DND-41 (cell line): ENCODE measurements at places on chromosomes 12 and 14.

GRCh38 chr12:59494617-59495016, 101.2 kb upstream of the SLC16A7 start:
- no peak for DNase-seq

GRCh38 chr14:73784181-73784987, 67.2 kb upstream of the PTGR2 start:
- no peak for DNase-seq

GRCh38 chr14:98195256-98195655, 1076.7 kb downstream of the BCL11B start:
- DNase-seq, result no peak

DNA sequence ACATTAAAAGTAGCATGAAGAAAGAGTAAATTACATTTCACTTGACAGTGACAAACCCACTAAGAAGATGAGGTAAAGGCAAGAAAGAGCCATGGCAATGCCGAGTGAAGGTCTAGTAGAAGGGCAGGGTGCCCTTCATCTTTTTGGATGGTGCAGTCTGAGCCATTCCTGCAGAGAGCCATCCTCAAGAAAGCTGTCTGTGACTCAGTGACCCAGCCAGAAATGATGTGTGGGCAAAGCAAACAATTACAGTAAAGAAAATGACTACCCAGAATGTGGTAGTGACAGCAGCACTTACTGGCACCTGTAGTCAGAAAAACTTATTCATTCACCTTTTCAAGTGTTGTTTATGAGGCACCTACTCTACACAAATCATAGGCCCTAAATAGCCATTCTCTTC, 281.7 kb downstream of the DUSP6 start:
- no peak for DNase-seq

DNA sequence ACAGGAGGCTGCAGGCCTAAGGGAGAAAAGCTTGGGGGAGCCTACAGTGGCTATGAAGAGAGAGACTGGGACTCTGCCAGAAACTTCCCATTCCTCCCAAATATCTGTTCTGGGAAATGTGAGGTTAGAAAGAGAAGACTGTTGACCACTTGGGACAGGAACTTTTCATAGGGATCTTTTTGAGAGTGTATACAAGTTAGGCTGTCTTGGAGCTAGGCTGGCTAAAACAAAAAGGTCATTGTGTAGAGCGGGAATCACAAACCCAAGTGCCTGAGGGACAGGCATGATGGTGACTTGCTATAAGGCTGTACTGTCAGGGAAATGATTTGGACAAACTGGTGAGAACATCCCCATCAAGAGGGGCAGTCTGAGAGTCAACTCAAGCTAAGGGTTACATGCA, 175.1 kb downstream of the GRIP1 start:
- DNase-seq, result no peak

DNA sequence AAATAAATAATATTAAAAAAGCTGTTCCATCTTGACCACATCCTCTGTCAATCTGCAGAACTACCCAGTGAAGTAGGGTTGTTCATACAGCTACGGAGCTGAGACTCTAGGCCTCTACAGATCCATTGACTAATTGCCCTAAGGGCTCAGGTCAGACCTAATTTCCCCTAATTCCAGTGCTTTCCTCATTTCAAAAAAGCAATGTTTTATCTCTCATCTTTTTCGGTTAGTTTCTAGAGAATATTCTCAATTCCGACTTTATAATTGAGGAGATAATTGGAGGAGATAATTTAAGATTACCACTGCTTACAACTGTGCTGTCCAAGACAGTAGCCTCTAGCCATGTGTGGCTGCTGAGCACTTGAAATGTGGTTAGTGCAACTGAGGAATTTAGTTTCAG, 167.1 kb downstream of the KIF21A start:
- DNase-seq, result no peak

- DNase-seq, result no peak
Observed at GRCh38 chr12:131422744-131423143, 288.1 kb upstream of the SFSWAP start.

DNA sequence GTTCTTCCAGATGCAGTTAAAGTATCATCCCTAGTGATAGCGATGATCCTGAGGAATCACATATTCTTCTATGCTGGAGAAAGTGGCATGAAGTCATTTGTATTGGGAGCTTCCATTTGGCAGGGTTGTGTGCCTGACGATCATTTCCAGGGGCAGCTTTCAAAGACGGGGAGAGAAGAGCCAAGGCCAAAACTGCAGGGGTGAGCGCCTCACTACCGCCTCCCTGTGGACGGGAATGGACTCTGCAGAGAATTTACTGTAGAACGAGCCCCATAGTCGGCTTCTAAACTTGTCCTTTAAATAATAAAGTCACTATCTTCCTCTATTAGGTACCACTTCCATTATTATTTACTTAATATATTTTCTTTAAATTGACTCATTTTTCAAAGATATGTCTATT, 555.9 kb upstream of the TMEM132C start:
- DNase-seq, result no peak

GRCh38 chr12:32609966-32610365, 69.1 kb upstream of the DNM1L start:
- no peak for DNase-seq

DNA sequence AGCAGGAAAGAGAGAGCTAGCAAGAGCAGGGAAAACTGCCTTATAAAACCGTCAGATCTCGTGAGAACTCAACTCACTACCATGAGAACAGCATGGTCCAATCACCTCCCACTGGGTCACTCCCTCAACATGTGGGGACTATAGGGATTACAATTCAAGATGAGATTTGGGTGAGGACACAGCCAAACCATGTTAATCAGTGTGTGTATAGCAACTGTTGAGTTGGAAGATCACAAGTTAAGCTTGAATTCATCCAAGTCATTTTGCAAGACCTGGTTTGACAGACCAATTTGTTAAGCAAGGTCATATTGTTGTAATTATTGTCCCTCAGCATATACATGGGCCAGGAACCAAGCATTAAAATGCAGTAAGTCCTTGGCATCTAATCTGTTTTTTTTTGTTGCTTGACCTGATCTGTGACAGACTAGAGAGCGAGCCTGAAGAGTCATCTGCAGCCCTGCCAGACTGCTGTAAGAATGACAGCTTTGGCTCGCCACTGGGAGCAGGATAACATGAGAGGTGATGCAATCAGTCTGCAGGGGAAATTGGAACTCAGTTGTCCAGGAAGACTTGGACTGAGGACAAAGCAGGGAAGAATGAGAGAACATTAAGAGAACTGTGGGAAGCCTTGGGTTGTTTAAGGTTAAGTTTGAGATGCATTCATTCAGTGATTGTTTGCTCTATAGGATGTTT, 297.6 kb upstream of the SEL1L start:
- no peak for DNase-seq

DNA sequence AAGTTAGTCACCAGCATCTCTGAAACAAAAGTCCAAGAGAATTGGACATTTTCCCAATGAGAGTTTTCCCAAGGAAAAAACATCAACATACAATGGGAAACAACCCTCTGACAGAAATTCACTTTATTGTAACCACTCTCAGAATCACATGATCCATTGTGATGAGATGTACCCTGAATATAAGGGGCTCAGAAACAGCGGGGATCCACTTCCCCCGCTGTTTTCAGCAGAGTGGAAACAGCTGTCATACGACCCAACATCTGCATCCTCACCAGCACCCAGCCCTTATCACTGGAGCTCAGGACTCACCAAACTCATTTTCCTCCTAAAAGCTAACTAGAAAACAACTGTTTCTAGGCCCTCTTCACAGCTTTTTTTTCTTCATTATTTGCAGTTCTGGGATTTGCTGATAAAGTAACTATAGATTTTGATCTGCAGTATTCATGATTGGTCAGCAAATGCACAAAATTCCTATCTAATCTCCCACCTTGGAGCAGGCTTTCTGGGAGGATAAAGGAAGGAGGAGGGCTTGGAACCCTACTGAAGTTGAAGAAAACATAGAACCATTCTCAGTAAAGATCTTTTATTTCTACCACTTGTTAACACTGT, 31.3 kb downstream of the CORO1C start:
- DNase-seq, result no peak

DNA sequence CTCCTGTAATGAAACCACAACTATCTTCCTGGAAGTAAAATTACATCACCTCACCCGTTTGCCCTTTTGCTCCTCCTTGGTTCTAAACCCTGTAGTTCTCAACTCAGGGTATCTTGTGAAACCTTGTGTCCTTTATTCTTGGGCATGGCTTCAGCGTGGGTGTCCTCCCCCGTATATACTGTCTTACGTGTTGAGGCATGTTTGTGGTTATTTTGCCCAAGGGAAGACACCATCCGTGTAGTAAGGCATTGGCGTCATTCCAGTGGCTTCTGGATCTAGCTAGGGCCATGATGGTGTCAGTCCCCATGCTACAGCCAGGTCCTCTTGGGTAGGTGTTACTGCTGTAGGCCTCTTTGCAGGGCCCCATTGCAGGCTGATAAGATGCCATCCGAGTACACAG, 115.4 kb downstream of the ZFP36L1 start:
- no peak for DNase-seq

DNA sequence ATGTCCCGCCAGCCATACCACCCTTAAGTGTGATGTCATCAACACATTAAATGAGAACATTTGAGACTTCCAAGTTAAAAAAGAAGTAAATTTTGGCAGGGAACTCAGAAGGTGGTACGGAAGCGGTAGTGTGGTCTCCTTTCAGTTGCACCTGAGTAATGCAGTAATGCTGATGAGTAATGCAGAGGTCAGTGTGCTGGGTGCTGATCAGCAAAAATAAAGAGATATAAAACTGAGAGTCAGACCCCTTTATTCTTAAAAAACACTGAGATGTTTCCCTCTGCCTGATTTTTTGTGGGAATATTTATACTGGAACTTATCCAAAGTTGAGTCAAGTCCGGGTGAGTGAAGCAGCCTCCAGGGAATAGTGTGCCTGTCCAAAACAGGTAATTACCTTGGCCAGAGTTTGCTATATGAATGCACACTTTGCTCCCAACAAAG, 370.6 kb upstream of the PRICKLE1 start:
- no peak for DNase-seq
